ENCODE measurements at places on chromosomes 16 and 17.

- no peak for DNase-seq
Measured at GRCh38 chr16:73326770-73327470, 279.0 kb upstream of the ZFHX3 start.

GRCh38 chr16:12094537-12095265 lies 118.2 kb downstream of the SNX29 start:
- no peak for DNase-seq

- DNase-seq, result no peak
Measured at GRCh38 chr17:74430706-74431567, 951 bp upstream of the GPRC5C start.

- peak; percentile 10 for DNase-seq
Measured at GRCh38 chr16:73743665-73744496, 552.7 kb upstream of the PSMD7 start.

- DNase-seq, result peak; percentile 68
Measured at GRCh38 chr16:11796227-11797165, 562 bp downstream of the ZC3H7A start.

DNA sequence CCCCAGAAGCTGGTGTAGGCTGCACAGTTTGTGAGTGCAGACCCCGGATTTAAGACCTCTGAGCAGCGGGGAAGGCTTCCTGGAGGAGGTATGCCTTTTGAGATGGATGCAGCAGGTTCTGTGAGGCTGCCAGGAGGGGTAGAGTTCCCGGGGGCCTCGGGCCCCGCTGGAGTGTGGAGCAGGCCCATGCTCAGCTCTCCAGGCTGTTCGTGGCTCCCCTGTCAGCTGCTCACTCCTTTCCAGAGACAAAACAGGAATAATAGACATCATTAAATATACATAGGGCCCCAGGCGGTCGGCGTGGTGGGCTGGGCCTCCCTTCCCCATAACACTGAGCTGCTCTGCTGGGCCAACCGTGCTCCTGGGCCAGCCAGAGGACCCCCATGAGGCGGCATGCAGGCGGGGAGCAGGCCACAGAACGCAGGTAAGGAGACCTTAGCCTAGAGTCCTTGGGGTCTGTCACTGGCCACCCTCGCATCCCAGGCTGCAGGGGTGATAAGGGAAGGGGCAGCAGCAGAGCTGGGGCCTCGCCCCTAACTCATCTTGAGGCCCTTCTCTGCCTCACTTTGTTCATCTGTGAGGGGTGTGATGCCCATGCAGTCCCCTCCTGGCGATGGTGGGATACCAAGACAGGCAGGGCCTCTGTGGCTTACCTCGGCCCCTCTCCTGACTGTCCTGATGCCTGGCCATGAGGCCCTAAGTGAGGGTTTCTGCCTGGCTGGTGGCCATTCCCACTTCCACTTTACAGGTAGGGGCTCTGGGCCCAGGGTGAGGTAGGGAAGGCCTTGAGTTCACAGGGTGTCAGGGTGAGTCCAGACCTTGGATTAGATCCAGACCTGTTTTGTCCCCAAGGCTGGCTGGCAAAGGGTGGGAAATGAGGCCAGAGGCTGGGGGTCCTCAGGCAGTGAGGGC lies at the start of gene MYO15A:
TSS of gene MYO15A (plus strand) at position 356 of the 912 bp plus-strand sequence. CDS start 10,045 bp downstream, outside the sequence.
- DNase-seq, result no peak

GRCh38 chr16:55933038-55933437 lies 57.9 kb upstream of the CES5A start:
- no peak for DNase-seq

DNA sequence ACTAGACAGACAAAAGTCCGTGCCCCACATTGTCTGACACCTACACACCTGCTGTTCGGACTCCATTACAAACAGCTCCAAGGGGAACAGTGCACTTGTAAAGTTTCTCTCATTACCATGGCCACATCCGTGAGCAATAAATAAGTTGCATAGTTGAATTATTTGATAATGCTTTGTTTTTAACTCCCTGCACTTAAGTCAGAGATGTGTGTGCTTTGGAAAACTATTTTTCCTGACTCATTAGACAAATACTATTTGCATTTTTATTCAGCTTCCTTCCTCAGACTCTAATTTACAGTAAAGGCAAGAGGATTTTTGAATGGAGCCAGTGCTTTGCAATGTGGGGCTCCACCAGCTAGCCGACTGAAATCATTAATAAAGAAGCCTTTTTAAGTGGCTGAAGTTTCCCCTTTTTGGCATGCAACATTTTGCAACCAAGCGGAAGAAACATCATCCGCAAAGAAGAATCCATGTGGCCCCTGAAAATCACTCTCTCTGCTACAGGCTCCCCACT lies 6.5 kb upstream of the CCL2 start:
- no peak for DNase-seq

DNA sequence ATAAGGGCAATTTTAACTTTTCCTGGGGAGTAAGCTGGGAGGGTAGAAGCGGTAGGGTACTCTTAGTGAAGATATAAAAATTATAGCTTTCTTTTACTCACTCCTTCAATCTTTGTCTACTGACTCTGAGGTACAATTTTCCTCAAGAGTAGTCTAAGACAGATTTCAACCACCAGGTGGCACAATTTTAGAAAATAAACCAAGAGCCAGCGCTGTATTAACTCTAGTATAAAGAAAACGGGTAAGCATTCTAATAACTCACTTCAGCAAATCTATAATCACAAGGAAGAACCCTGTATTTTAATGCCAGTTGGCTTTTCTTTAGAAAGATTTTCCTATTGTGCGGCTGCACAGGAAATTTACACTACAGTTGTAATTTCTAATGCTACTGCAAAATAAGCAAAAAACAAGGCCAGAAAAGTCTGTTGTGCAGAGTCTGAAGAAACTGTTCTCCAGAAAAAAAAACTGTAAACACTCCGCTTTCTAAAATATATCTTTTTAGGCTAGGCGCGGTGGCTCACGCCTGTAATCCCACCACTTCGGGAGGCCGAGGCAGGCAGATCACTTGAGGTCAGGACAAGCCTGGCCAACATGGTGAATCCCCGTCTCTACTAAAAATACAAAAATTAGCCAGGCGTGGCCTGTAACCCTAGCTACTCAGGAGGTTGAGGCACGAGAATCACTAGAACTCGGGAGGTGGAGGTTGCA lies 1.9 kb downstream of the CMC2 start:
- peak; percentile 78 for DNase-seq

DNA sequence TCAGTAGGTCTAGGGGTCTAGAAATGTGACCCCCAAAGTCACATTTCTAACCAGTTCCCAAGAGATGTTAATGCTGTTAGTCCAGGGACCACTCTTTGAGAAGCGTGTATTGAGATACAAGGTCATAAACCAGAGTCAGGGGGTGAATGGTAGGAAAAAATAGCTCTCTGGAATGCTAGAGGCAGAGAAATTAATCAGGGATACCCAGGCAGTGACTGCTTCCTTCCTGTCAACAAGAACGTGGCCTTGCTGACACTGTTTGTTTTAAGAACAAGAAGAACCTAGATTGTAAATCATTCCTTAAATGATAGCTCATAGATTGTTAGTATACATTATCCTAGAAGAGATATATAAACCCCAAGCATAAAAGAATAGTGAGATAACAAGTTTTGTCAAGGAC lies 43.8 kb downstream of the PITPNM3 start:
- DNase-seq, result no peak

GRCh38 chr16:17379121-17379571 lies 91.6 kb downstream of the XYLT1 start:
- no peak for DNase-seq

- DNase-seq, result no peak
Measured at GRCh38 chr17:61478790-61479492, 26.7 kb downstream of the TBX4 start.
